ENCODE measurements at places on chromosomes 12 and 14. TPM values are rescaled to one million over a fixed set of nuclear protein-coding genes. Genes with fewer than 3 reads are reported as not detected.

The CCDC85C gene
- total RNA-seq = 2.8 TPM

The PKP2 gene
- 0.16 TPM for total RNA-seq

The TESPA1 gene
- total RNA-seq = 53.5 TPM

The GPR84 gene
- 4.9 TPM for total RNA-seq

The AICDA gene
- total RNA-seq = not detected

The LAG3 gene
- 7.6 TPM for total RNA-seq

The ZBTB25 gene
- 36.7 TPM for total RNA-seq

The NPAS3 gene
- not detected for total RNA-seq

The FOXA1 gene
- total RNA-seq = not detected

The FLRT2 gene
- total RNA-seq = not detected
